Stimulated activated CD8-positive, alpha-beta memory T cell treated with anti-CD3 and anti-CD28 coated beads, Interleukin-4, amount 100 ng/mL, for 48 hours (primary cell): ENCODE measurements at places on chromosomes 5 and 9.

- DNase-seq = no peak
These were observed 34.1 kb downstream of the HMGXB3 start for GRCh38 chr5:150034662-150035061.

- no peak for DNase-seq
These were observed 103.5 kb downstream of the GLIS3 start for GRCh38 chr9:4196376-4196775.

DNA sequence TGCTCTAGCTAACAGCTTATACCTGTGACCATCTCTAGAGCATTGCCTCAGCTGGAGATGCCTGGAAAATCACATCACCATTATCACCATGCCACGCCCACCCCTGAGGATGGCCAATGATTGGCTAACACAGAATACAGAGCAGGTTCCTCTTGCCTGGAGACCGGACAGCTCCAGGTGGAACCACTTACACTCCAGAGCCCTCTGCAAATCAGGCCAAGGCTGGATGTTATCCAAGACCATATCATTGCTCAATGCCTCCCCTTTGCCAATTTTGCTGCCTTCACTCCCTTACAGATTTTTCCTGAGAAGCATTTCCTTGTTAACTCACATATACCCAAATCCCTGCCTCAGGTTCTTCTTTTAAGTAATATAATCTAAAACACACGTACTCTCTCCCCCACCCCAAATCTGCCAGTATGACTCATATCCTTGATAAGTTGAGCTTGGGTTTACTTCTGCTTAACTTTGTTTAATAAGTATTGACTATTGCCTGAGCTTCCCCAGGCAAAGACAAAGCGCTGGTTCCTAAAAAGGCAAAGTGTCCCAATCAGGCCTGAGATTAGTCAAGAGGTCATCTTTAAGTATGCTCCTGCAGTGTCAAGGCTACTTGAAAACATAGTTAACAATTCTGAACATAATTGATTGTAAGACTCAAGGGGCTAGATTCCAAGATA lies 309.6 kb downstream of the EPB41L4A start:
- no peak for DNase-seq

GRCh38 chr5:153460421-153460820 lies 30.0 kb upstream of the GRIA1 start:
- DNase-seq = no peak

- DNase-seq = no peak
These were observed 72.6 kb downstream of the VAV2 start for GRCh38 chr9:133919253-133920115.

DNA sequence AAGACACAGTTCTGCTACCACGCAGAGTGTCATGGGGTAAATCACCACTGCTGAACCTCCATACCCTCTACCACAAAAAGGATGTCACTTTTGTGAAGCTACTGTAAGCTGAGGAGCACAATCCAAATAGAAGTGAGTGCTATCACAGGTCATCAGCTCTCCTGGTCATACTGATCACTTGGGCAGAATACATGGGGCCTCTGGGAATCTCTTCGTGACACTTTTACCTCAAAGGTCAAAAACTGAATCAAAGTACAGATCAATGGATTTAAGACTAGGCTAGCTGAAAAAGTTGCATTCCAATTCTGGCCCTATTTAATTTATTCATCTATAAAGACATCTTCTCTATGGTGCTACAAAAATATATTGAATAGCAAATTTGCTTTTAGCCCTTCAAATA lies 115.5 kb downstream of the MPDZ start:
- no peak for DNase-seq

- no peak for DNase-seq
These were observed 213.5 kb downstream of the GLIS3 start for GRCh38 chr9:4086119-4087090.

- no peak for DNase-seq
These were observed 275.0 kb upstream of the MVB12B start for GRCh38 chr9:126051446-126052130.

DNA sequence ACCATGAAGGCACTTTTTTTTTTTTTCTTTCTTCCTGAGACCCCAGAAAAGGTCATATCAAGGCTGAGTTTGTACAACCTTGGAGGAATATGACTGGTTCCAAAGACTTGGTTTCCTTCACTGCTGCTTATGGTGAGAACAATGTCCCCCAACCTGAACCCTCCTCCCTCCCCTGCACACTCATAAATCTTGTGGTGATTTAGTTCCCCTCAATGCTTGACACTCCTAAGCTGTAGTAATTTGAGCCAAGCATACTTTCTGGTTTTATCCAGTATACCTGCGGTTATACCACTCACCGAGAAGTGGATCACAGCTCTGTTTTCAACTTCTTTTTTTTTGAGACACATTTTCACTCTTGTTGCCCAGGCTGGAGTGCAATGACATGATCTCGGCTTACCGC lies 149.9 kb upstream of the KLF4 start:
- DNase-seq = no peak

- no peak for DNase-seq
These were observed 11.4 kb downstream of the OTULIN start for GRCh38 chr5:14675865-14676300.

DNA sequence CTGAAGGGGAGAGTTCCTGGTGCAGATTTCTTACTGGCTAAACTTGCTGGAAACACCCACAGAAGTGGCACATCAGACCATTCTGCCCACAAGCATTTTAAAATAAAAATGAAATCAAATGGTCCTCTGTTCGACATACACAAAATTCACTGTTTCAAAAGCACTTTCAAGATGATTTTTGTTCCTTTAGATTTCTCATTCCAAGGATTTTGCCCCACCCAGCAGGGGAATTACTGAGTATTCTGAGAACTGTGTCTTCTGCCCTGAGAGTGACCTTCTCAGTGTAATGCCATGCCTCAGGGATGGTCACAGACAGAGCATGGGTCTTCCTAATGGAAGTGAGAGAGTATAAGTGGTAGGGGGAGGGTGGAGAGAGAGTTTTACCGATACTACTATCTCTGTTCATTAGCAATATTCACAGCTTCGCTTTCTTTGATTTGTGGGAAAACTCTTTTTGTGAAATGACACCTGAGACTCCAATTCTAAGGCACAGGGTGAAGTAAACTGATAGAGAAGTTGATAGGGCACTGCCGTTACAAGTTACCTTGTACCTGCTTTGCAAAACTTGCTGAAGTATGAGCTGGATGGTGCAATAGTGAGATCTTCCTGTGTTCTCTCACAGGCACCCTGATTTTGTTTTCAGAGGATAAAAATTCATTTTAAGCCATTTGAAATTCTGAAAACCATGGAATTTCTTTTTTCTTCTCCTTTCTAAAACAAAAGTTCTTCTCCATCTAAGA lies 95.8 kb upstream of the CD180 start:
- no peak for DNase-seq

GRCh38 chr5:158166424-158166823 lies 307.5 kb upstream of the CLINT1 start:
- no peak for DNase-seq

DNA sequence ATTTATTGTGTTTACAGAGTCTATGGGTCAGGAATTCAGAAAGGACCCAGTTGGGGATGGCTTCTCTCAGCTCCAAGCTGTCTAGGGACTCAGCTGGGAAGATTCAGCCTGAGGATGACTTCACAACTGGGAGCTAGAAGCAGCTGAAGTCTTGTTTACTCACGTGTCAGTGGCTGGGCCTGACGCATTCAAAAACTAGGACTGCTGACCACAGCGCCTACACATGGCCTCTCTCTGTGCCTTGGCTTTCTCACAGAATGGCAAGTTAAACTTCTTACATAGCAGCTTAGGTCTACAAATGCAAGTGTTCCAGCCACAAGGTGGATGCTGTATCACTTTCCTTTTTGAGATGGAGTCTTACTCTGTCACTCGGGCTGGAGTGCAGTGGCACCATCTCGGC lies 16.3 kb upstream of the PPP2CA start:
- no peak for DNase-seq

DNA sequence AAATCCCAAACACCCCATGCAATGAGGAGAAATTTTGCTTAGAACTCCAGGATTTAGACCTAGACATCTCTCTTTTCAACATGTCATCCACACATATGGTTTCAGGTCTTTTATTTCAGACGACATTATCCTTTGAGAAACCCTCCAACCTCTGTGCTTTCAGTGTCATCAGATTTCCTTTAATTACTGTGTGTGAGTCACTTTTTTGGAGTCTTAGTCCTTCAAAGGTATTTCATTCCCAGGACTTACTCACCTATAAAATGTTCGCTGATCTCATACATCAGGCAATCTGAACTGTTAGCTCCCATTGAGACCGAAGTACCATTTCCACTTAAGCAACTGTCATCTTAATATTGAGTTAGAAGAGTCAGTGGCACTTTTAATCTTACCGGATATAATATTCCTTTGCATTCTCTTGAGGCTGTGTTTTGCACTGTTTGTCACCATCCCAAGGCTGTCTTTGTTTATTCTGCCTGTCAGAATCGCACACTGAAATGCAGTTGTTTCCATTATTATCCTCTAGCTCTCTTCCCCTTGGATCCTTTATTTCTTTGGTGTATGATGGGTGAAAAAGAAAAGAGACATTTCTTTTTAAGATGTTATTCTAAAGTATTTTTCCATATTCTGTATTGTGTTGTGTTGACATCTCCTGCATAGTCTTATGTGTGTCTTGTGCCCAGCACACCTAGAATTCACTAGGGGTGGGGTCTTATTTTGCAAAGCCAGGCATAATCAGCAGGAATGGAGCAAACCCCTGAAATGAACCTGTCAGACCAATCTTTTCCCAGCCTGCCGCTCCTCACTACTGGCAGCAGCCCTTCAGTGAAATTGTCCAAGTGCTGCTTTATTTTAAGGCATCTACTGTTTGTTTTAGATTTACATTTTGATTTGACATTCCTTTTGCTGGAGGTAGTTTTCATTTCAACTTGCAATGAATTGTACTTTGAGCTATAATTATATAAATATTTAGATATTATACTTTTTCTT lies 155.4 kb downstream of the PAM start:
- DNase-seq = no peak

GRCh38 chr5:115542086-115542485 lies 2.5 kb downstream of the FEM1C start:
- no peak for DNase-seq

DNA sequence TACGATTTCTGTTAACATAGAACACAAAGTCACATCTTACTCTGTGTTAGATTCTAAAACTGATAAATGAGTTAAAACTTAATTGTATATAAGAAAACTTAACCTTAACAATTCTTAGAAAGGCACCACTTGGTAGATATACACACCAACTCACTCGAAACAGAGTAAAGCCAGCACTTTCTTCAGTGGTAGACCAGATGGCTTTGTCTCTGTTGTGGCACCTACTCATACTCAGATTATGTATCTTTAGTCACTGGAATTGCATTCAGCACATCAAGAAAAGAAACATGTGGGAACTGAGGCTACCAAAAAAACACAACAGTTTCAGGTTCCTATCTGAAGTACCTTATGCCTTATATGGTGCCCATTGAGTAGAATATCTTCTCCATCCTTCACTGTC lies 192.5 kb downstream of the ZNF608 start:
- DNase-seq = no peak

GRCh38 chr5:141685591-141685990 lies 3.6 kb upstream of the ARAP3 start:
- DNase-seq = no peak

GRCh38 chr9:35366627-35367026 lies 123.3 kb upstream of the RUSC2 start:
- no peak for DNase-seq

DNA sequence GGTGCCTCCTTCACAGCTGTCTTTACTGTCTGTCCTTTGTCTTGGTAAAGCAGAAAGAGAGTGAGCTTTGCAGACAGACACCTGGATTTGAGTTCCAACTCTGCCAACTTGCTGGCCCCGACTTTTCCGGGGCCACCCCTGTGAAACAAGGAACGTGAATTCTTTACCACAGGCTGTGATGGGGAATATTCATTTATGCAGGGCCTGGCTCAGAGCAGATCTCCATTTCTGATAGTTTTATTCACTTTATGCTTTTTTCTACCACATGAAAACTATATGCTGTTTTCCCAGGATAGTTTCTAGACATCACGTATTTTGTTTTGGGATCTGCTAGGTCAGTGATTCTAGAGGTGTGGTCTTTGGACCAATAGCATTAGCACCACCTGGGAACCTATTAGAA lies 211.8 kb downstream of the GRIA1 start:
- no peak for DNase-seq

GRCh38 chr5:151617841-151618710 lies 26.9 kb upstream of the FAT2 start:
- no peak for DNase-seq

DNA sequence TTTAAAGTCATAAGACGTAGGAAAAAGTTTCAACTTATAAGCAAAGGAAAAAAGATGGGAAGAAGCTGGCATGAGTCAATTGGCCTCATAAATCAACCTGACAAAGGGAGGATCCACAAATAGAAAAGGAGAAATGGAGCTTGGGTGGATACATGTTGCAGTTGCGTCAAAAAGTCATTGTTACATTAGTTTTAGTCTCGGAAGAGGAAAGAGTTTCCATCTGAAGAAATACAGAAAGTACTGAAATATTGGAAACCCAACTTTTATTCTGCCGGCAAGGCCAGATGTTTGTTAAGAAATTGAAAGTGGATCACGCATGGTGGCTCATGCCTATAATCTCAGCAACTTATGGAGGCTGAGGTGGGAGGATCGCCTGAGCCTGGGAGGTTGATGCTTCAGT lies 11.3 kb upstream of the TIMD4 start:
- DNase-seq = no peak

DNA sequence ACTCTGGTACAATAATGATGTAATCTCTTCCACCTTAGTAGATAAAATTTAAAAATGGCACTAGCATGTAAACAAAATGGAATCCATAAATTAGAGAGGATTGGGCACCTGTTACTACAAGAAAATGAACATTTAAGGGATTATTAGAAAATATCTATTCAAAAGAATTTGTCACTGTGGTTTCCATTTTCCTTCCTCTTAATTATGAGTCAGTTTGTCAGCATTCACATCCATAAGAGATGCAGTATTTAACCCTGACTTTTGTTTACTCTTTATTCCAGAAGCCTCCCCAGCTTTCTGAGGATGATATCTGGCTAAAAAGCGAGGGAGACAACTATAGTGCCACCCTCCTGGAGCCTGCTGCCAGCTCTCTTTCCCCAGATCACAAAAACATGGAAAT lies 72.1 kb downstream of the C9orf152 start:
- DNase-seq = no peak

DNA sequence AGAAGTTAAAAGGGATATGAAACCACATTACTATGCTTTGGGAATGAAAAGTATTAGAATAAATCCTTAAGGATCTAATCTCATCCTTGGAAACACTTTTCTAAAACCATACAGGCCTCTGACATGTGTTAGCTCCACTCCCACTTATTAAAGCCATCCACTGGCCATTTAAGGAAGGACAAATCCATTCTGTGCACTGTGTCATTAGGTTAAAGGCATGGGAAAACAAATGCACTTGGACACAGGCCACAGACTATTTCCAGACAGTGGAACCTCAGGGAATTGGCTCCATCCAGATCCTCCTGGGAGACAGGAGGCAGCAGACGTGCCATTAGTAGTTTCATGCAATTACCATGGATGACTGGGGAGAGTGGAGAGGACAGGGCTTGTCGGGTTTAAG lies 454.9 kb downstream of the ENC1 start:
- DNase-seq = no peak

- no peak for DNase-seq
These were observed 4.1 kb upstream of the TLE4 start for GRCh38 chr9:79567671-79568098.

- no peak for DNase-seq
These were observed 141.5 kb upstream of the FBXL17 start for GRCh38 chr5:108523360-108523759.
